ENCODE measurements at places on chromosomes 2 and 18.

DNA sequence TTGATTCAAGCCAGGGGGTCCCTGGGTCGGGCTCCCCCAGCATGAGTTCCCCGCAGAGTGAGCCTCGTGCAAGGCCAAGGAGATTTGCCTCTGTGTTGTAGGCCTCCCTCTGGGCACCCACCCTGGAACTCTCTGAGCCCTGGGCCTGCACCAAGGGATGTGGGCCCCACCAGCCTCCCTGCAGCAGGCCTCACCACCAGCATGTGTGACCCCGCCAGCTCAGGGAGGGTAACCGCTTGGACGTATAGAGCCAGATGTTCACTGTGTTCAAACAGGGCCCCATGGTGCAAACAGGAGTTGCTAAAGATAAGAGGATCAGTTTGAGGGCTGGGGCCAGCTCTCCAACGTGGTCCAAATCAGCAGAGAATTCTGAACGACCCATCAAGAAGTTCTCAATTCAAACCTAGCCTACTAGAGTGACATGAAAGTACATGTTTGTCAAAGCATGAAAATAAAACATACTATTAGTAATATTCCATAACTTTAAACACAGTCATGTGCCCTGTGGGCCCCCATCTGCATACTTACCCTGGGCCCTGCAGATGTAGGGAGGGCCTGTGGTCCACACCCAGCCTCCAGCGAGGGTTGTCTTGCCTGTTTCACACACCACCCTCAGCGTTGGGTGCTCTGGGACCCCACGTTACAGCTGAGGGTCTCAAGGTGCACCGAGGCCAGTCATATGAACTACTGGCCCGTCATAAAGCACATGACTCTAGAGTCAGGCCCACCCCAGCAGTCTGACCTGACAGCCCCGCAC is 5.5 kb upstream of the TUBB6 start:
- no peak for DNase-seq

DNA sequence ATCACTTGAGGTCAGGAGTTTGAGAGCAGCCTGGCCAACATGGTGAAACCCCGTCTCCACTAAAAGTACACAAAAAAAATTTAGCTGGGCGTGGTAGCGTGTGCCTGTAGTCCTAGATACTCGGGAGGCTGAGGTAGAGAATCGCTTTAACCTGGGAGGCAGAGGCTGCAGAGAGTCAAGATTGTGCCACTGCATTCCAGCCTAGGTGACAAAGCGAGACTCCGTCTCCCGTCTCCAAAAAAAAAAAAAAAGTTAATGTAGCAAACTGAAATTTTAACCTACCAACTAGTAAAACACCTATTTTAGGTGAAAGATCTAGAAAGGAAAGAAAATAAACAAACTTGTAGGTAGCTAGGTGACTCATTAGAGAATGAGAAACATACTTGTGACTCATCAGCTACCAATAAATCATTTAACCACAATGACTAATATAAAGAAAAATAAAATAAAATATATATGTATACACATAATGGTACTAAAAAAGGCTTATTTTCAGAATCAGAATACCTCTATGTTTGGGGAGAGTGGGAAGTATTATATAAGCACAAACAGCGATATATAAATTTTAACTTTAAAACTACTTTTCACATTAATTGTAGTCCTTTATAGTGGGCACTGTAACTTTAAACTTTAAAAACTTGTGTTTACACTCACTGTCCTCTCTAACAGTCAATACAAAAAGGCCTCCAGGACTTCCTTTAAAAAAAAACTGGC is 36.6 kb downstream of the DARS1 start:
- DNase-seq: no peak

DNA sequence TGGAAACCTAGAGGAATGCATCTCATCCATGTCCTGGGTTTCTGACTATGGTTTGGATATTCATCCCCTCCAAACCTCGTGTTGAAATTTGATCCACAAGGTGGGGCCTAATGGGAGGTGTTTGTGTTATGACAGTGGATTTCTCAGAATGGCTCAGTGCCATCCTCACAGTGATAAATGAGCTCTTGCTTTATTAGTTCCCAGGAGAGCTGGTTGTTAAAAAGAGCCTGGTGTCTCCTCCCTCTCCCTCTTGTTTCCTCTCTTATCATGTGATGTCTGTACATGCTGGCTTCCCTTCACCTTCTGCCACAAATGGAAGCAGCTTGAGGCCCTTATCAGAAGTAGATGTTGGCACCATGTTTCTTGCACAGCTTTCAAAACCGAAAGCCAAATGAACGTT is 424.3 kb downstream of the DCC start:
- DNase-seq: no peak

DNA sequence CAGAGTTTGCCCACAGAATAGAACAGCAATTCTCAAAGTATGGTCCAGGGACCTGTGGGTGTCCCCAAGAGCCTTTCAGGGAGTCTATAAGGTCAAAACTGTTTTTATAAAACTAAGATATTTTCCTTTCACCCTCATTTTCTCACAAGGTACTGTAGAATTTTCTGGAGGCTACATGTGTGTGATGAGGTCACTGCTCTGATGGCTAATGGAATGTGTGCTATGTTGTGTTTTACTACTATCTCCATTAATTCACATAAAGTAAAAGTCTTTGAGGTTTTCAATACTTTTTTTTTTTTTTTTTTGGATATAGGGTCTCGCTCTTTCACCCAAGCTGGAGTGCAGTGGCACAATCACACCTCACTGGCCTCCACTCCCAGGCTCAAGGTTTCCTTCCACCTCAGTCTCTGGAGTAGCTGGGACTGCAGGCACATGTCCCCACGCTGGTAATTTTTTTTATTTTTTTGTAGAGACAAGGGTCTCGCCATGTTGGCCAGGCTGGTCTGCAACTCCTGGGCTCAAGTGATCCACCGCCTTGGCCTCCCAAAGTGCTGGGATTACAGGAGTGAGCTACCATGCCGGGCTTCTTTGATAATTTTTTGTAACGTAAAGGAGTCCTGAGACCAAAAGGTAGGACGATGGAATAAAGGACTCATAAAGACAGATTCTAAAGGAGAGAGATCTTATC is 1.8 kb downstream of the TRABD2A start:
- no peak for DNase-seq

Measured in activated naive CD4-positive, alpha-beta T cell treated with anti-CD3 and anti-CD28 coated beads, Interleukin-2, amount 50 U/mL, for 16 hours (primary cell).